ENCODE measurements at places on chromosomes 3 and 15.
A peak's percentile ranks its signal among the peaks of the same experiment; 100 is the strongest.

- DNase-seq, result no peak
These were observed 105.6 kb upstream of the BFSP2 start for GRCh38 chr3:133294253-133294652.

DNA sequence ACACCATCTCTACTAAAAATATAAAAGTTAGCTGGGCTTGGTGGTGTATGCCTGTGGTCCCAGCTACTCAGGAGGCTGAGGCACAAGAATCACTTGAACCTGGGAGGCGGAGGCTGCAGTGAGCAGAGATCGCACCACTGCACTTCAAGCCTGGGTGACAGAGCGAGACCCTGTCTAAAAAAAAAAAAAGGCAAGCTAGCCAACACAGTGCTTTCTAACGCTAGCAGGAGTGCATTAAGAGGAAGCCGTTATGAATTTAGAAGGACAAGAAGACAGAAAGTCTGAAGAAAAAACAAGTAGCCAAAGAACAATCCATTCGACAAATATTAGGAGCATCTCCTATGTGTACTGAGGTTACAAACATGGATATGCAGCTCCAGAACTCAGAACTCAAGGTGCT is 28.6 kb downstream of the BHLHE40 start:
- no peak for DNase-seq

GRCh38 chr15:64229129-64229724 is 66.4 kb upstream of the PPIB start:
- DNase-seq, result no peak

DNA sequence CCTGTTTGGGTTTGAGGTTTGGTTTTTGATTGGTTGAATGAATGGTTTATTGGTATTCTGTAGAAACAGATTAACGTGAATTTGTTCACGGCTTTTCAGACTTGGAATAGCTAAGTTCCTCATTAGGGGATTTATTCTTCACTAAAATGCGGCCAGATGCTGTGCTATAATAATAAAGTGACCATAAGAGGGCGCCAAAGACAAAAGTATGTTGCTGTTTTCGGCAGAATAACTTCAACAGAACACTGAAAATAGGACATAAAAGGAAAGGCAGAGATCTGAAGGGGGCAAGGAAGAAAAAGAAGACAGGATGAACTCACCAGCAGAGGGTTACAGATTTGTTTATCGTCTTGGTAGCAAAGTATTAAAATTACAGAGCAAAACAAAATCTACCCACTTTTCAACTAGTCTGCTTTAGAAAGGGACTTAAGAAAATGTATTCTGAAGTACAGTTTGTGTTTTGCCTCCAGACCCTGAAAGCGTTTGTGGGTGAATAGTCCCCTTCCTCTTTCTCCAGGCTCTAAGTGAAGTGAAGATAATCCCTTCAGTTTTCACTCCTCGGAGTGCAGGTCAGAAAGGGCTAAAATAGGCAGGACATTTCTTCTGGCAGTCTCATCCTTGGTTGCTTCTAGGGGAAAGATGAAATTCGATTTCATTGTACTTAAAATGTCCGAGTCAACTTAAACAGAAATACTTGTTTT is 147.6 kb downstream of the IL20RB start:
- DNase-seq, result peak; percentile 84

GRCh38 chr3:138072796-138073195 is 42.6 kb downstream of the DZIP1L start:
- DNase-seq, result peak; percentile 49

- DNase-seq, result peak; percentile 20
These were observed 722.6 kb downstream of the FHIT start for GRCh38 chr3:60528651-60529050.

DNA sequence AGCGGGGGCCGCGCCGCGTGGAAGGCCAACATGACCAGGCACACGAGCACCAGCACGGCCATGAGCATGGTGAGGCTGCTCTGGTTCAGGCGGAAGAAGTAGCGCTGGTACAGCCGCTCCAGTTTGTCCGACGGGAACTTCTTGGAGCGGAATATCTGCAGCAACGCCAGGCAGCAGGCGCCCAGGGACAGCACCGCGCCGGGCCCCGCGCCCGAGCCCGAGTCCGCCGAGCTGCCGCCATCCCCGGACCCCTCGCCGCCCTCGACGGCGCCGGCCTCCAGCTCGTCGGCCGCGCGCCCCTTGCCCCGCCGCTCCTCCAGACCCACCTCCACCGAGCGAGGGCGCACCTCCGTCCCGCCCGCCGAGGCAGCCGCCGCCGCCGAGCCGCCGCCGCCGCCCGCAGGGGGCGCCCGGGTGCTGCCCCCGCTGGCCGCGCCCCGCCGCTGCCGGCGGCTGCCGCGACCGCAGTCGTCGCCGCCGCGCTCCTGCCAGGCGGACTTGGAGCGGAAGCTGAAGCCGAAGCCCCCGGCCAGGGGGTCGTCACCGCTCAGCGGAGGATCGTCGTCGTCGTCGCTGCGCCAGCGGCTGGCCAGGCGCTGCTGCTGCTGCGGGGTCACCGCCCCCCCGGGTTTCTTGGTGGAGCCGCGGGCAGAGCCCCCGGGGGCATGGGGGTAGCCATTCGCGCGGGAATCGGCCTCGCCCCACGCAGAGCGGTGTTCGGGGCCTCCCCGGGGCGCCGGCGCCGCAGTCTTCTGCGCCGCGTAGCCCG is 957 bp downstream of the ADCY5 start:
- peak; percentile 48 for DNase-seq

GRCh38 chr15:42932833-42933515 is 12.4 kb upstream of the TTBK2 start:
- no peak for DNase-seq

DNA sequence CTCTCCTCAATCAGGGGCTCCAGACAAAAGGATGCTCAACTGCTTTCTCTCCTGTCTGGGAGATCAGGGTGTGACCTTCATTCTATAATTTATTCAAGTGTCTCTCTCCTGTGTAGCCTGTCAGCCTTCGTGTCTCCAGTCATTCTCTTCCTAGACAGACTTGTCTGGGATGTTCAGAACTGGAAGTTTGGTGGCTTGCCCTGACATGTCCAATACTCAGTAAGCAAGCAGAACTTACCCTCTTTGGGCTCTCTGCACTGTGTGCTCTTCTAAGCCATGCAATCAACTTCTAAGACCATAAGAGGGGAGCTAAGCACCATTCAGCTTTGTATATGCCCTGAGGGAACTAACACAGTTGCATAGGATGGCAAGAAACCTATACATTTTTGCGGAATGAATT is 14.1 kb downstream of the ACKR2 start:
- DNase-seq, result no peak

GRCh38 chr15:94263341-94264273 is 32.2 kb downstream of the MCTP2 start:
- DNase-seq, result no peak

DNA sequence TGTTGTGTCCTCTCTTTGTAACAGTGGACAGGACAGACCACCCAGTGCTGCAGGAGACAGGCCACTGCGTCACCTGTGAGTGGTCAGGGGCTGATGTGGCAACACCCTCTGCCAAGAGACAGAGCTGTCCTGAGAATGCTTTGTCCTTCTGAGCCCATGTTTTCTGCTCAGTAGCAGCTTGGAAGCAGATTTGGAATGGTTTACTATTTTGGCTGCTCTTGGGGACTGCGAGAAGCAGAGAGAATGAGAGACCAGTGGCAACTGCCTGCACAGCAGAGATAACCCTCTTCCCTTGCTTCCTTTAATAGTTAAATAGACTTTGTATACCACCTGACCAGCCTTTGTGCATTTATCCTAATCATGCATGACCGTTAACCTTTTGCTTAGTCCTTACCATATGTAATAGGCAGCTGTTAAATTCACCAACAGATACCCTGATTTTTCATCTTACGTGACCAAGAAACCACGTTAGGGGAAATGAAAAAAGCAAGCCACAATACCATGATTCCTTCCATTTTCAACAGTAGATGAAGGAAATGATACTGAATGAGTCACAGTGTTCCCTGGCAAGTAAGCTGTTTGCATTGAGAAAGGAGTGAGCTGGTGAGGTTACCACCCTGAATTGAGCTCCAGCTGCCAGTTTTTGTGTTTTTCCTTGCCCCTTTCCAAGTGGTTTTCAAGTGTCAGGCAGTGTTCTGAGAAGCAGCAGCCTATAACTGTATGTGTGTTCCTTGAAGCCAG is 35.5 kb downstream of the B3GALNT1 start:
- peak; percentile 44 for DNase-seq

DNA sequence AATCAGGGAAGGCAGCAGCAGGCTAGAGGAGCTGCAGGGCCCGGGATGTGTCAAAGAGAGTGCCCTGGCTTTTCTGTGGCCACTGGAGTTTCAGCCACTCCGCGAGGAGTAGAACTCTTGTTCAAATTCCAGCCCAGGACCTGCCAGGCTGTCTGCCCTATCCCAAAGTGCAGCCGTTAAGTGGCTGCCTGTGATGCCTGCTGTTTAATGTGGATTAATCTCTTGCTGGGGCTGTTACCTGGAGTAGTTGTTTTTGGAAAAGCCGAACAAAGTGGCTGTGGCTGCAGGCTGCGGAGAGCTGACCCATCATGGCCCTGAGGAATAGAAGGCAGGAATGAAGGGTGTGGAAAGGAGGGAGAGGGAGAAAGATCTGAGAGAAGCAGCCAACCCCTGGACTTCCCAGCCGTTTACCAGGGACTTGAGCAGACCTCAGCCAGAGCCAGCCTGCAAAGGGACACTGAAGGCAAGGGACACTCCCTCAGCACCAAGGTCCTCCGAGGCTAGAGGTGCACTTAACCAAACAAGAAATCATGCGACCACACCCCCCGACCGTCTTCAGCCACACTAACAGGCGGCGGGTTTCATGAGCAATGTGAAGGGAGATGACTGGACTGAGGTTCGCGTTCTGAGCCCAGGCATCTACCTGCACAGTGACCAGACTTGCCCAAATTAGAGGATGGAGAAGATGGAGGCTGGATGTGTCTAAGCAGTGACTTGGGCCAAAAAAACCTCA is 4.7 kb downstream of the CDAN1 start:
- no peak for DNase-seq

GRCh38 chr3:177552051-177552450 is 354.8 kb upstream of the TBL1XR1 start:
- DNase-seq, result no peak

DNA sequence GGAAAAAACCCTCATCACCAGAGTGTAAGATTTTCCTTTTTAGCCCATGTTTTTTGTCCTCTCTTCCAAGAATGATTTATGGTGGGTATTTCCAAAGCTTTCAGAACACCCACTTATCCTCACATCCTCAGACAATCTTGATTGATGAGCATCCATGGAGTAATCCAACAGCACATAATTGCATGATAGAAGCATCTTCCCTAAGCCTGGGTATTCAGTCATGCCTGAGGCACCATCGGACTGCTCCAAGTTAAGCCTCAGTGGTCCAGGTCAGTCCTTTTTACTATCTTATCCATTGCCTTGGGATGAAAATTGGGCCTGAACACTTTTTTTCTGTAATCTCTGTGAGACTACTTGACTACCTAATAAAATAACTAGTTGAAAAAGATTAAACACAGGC is 676.0 kb upstream of the SEMA6D start:
- DNase-seq, result no peak

DNA sequence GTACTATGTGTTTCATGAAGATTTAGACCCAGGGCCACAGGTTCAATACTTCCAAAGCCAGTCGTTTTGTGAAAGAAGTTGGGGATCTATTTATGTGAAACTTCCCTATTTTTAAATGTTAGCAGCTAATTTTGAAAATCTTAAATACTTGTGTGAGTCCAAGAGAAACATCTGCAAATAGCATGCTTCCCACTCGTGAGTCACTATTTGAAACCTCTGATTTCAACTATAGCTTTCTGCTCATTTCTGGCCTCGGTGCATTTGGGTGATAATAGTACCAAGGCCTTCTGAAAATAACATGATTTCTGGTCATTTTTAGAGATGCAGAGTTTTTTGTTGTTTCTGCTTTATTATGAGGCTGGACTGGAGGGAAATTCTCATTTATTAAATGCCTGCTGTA is 110.0 kb downstream of the OPA1 start:
- DNase-seq, result no peak

- DNase-seq, result no peak
These were observed 188.9 kb upstream of the SYNPR start for GRCh38 chr3:63089007-63089750.

GRCh38 chr15:88563638-88564037 is 17.2 kb upstream of the DET1 start:
- no peak for DNase-seq

GRCh38 chr3:53753518-53754183 is 92.6 kb downstream of the CHDH start:
- DNase-seq, result no peak

DNA sequence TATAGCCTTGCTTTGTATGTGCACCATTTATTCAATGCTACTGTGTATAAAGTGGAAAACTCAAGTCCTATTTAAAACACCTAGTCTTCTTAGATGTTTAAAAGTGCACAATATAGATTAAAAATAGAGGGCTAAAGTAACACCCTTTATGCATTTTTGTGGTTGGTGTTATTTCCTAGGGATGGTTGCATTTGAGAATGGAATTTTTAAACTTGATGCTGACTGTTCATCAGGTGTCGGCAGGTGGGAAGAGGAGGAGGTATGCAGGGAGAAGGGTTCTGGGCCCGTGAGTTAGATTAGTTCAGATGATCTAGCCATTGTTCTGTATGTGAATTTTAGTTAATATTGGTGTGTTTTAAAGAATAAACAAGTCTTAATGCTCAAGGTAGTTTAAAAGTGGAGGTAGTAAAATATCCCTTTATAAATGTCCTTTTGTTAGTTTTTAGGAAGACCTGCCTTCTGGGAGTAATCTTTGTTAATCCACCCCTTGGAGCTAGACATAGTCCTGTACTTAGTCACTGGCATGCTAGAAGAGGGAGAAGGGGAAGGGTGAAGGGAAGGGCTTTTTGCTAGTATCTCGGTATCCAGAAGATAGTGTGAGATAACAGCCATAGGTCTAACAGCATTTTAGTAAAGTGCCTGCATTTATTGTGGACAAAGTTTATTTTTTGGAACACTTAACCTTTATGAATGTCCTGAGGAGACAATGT is 8.1 kb upstream of the SRPRB start:
- no peak for DNase-seq

DNA sequence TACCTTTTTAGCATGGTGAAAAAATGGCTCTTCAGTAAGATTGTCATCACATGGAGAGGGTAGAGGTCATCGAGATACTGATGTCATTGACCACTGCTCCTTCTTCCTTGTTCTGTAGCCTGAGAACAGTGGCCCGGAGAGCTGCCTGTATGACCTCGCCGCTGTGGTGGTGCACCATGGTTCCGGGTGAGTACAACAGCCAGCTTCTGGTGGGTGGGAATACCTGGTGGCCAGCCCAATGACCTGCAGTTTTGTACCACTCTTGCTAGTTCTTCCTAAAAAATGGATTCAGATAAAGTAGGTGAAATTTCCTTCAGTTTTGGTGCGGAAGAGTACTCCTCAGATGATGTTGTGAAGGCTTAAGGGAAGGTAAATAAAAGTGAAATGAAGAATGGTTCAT is 8.4 kb upstream of the FBXL22 start:
- no peak for DNase-seq

- DNase-seq, result no peak
These were observed 62.4 kb downstream of the ZIC4 start for GRCh38 chr3:147343926-147344325.

- no peak for DNase-seq
These were observed 701.9 kb downstream of the IGSF11 start for GRCh38 chr3:118332699-118333098.

- peak; percentile 35 for DNase-seq
These were observed 20.3 kb downstream of the NIT2 start for GRCh38 chr3:100354850-100355249.

GRCh38 chr15:70560617-70561328 is 202.6 kb downstream of the UACA start:
- DNase-seq, result peak; percentile 5

Data from NCI-H2171 treated with DMSO at 0.1 percent for 48 hours (cell line).